ENCODE measurements at places on chromosomes 3 and 15.

DNA sequence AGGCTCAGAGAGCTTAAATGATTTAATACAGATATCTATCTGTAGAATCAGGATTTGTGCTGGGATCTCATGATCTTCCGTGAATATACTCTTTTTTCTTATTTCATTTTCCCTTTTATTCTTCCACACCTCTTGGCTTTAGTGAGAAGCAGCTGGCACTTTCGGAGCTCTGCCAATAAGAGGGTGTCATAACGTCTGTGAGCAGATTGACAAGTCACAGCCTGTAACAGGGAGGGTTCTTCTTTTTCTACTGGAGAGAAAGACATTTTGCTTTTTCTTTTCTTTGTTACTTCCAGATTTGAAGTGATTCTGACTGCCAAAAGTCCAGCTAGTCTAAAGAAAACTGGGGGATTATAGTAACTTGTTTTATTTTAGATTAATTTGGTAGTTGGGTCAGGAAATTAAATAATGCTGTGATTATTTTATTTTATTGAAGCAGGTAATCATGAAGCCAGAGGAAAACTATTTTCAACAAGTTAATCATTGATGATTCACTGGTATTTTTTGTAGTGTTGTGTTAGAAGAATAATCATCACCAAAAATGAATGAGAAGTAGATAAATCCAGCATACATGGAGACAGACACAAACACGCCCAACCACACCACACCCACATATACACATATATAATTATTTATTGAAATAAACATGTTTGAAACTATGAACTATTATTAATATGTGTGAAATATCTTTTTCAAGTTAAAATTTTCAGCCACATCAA is 69.8 kb downstream of the TNFAIP8L3 start:
- DNase-seq = no peak

GRCh38 chr15:94253742-94254141 is 22.4 kb downstream of the MCTP2 start:
- no peak for DNase-seq

DNA sequence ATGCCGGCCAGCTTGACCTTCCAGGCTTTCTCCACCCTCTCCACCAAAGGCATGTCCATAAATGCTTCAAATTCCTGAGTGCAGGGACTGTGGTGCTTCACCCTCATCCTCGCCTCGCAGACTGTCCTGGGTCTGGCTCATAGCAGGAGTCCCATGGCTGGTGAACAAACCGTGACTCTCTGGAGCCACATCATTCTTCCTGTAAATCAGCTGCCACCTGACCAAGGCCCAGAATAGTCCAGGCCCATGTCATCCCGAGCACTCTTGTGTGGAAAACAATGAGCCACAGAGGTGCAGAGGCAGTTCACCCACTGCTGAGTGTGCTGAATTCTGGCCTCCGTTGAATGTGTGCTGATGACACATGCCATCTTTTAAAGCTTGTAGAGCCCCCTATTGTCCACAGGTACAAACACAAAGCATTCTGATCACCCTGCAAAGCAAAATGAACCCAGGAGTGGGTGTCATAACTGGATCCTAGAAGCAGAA is 68.6 kb downstream of the ABHD5 start:
- no peak for DNase-seq

DNA sequence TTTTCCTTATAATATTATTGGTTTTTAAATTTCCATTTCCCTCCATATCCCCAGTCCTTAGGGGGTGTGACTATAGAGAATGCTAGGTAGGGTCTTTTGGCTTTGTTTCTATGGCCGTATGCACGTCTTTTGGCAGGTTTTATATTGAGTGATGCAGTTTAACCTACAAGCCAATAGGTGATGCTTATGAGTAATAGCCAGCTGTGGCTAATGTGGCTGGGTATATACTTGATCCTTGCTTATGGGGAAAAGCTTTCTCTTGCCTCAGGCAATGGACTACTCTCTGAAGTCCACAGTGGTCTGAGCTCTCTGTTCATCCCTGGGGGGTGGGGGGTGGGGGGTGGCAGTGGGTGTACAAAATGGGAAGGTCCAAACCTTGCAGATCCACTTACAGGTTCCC is 223.9 kb downstream of the MFSD1 start:
- no peak for DNase-seq

DNA sequence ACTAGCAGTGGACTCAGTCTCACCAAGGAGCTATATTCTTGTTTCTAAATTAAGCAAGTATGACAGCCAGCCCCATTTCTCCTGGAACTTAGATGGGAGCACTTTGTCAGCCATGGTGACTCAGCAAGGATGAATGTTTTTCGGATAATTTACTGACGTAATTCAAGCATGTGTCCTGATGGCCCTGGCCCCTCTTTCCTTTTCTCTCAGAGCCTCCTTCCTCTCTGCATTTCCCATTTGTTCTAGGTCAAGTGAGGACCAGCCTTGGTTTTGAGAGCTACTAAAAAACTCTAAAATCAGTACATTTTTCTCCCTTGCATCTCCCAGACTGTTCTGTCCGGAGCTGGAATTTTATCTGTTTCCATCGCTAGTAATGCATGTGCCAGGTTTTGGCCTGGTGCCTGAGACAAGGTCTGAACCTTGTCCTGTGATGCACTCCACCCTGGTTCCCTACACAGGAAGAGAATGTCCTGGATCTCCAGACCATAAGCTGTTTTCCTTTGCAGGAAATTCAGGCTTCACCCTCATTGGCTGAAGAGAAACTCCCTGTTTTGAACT is 256.6 kb upstream of the ROPN1 start:
- DNase-seq = no peak

DNA sequence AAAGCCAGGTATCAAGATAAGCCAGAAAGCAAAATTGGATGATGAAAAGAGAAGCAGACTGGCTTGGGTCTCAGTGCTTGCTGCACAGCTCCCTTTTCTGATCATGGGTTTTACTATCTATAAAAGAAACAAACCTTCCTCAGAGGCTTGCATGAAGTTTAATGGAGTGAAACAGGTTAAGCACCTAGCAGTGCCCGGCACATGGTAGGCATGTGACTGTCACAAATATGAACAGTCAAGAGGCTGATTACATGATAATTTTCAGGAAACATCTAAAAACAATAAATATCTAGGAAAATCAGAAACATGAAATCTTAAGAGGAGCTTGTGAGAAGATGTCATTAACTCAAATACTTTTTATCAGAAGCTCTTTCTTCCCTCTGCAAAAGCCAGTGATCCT is 519.2 kb downstream of the EPHB1 start:
- no peak for DNase-seq

DNA sequence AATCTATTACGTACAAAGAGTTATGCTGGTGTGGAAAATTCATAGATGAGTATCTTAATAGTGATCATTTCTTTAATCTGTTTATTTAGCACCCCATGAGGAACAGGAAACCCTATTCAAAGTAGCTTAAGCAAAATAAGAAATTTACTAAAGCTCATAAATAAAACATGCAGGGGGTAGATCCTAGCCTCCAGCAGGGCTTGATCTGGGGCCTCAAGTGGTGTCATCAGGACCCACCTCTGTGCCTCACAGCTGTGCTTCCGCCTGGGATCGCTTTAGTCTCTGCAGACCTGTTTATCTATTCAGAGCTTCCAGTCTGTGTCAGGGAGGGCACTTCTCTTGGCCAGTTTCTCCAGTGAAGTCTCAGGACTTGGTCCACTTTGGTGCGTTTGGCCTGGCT is 171.0 kb upstream of the SLC24A5 start:
- DNase-seq = no peak

- no peak for DNase-seq
These were observed 14.8 kb downstream of the LOXL1 start for GRCh38 chr15:73941044-73941443.

DNA sequence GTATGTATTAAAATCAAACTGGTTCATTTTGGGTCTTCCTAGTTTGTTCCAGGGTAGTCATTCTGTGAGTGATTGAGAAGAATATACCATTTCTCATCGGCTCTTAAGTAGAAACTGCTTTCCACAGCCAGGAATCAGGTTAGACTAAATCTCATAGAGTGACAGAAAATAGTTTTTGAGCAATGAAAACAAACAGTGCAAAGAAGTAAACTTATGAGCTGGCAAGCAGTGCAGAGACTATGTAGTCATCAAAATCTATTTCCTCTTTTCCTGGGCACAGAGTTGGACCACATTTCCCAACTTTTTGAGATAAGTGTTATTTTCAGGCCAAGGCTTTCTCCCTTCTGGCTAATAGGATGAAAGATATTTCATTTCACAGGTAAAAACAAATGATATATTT is 66.5 kb downstream of the UBE3A start:
- DNase-seq = peak; percentile 22

GRCh38 chr3:33942483-33943150 is 144.2 kb downstream of the PDCD6IP start:
- DNase-seq = no peak

GRCh38 chr15:54564166-54564565 is 585.9 kb downstream of the UNC13C start:
- no peak for DNase-seq

- DNase-seq = no peak
These were observed 58.2 kb upstream of the TP63 start for GRCh38 chr3:189573004-189573403.

DNA sequence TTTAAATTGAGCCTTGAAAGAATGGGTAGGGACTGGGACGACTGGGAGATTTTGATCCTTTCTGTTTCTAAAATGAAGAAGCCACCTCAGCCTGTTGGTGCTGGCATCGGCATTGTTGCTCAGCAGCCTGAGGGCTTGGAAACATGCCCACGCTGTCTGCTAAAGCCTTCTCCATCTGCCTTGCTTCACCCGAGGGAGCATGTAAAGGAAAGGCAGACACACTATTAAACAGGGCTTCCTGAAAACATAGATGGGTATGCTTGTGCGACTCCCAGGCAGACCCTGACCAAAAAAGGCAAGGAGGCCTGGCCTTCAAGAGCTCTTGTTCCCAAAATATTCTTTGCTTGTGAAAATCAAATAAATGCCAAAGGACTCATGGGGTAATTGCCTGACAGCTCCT is 84.2 kb upstream of the SLC4A7 start:
- no peak for DNase-seq

- DNase-seq = peak; percentile 95
These were observed 10.9 kb upstream of the RFT1 start for GRCh38 chr3:53140847-53141845.

- DNase-seq = no peak
These were observed 19.4 kb downstream of the ANKRD28 start for GRCh38 chr3:15778332-15778858.

- DNase-seq = no peak
These were observed 72.5 kb downstream of the SNTN start for GRCh38 chr3:63724987-63725386.

DNA sequence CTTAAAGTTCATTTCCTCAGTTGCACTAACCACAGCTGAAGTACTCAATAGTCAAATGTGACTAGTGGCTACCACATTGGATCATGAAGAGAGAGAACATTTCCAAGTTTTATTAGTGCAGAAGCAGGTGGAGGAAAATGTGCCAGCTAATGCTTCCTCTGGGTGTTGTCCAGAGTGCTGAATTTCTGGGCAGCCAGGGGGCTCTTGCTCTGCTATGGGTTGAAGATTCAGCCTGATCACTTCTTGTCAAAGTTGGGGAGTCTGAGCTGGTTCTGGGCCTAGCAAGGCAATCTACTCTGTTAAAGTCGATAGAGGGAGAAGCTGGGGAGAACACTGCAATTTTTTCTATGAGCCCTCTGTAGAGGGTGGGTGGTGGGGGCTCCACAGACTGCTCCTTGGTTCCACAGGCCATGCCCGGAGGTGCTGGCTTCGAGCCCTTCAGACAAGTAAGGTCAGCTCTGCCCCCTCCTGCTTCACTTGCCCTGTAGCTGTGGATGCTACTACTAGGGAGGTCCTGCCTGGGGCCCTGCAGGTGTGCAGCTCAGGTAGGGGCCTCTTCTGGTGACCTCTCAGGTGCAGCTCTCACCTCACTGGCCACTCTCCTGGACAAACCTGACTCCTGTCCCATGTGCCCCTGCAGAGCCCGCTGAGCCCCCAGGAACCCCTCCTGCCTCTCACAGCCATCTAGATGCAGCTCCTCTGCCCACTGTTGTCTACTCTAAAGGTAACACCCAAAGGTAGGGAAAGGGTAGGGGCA is 8.2 kb downstream of the ALG3 start:
- DNase-seq = no peak

GRCh38 chr3:4821975-4822374 is 157.3 kb upstream of the BHLHE40 start:
- peak; percentile 8 for DNase-seq

DNA sequence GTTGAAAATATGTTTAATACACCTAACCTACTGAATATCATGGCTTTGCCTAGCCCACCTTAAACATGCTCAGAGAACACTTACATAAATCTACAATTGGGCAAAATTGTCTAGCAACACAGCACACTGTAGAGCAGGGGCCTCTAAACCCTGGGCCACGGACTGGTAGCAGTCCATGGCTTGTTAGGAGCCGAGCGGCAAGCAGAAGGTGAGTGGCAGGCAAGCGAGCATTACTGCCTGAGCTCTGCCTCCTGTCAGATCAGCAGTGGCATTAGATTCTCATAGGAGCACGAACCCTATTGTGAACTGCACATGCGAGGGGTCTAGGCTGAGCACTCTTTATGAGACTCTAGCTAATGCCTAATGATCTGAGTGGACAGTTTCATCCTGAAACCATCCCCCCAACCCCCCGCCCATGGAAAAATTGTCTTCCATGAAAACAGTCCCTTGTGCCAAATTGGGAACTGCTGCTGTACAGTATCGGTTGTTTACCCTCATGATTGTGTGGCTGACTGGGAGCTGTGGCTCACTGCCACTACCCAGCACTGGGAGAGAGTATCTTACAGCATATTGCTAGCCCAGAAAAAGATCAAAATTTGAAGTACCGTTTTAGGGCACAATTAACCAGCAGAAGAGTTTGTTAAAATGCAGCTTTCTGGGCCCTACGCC is 26.1 kb downstream of the CMSS1 start:
- no peak for DNase-seq

DNA sequence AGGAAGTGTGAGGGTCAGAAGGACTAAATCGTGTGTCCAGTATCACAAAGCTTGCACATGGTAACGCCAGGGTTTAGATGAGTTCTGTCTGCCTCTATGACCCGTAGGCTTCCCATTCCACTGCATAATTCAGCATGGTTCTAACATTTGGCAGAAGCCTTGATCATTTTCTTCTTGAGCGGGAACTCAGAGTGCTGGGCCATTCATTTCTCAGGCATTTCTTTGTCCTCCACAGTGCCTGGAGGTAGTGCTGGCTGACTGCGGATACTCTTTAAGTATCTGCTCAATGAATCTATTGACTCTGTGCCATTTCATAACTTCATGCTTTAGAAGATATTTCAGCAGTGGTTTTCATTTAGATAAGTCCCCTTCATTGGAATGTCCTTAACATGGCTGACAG is 370.2 kb downstream of the EPHB1 start:
- no peak for DNase-seq

GRCh38 chr3:56593455-56594158 is 36.6 kb downstream of the CCDC66 start:
- no peak for DNase-seq

DNA sequence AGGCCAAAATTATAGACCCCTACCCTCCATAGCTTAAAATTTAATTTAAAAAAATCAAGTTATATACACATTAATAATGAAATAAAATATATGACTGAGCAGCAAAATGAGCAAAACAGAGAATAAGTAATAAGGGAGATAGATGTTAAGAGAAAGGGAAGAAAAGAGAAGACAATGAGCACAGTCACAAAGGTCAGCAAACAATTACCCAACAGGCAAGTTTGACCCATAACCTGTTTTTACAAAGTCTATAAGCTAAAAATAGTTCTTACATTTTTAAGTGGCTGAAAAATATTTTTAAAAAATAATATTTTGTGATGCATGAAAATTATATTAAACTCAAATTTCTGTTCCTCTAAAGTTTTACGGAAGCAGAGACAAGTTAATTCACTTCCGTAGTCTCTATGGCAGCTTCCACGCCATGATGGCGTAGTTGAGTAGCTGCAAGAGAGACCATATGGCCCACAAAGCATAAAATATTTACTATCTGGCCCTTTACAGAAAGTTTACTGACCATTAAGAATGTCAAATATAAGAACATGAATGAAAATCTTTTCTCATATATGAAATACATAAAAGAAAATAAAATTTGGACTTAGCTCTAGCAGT is 47.5 kb downstream of the ACAP2 start:
- no peak for DNase-seq

Data from CD14-positive monocyte (primary cell).